ENCODE measurements at places on chromosomes 5 and 9.

- no peak for DNase-seq
These were observed 15.5 kb downstream of the AKNA start for GRCh38 chr9:114371973-114372917.

DNA sequence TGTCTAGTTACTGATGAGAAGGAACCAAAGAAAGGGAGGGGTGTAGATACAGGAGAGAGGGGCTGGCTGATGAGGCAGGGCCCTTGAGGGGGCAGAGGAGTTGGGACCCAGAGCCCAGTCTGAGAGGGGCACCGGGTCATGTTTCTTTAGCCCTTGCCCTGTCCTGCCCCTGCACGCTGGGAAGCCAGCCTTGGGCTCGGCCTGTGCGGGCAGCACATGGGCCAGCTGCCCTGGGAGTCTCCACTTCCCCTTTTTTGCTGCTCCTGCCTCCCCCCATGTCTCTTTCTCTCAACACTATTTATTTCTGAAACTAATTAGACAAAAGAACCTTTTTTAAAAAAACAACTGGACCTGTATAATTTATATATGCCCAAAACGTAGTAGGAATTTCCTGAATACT, 20.5 kb downstream of the MVB12B start:
- DNase-seq = no peak

DNA sequence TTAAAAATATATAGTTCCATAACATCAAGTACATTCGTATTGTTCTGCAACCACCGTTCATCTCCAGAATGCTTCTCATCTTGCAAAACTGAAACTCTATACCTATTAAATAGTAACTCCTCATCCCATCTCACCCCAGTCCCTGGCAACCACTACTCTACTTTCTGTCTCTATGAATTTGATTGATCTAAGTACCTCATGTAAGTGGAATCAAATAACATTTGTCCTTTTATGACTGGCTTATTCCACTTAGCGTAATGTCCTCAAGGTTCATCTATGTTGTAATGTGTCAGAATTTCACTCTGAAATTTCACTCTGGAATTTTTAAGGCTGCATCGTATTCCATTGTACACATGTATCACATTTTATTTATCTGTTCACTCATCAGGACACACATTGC, 132.1 kb upstream of the RUSC2 start:
- DNase-seq = no peak

DNA sequence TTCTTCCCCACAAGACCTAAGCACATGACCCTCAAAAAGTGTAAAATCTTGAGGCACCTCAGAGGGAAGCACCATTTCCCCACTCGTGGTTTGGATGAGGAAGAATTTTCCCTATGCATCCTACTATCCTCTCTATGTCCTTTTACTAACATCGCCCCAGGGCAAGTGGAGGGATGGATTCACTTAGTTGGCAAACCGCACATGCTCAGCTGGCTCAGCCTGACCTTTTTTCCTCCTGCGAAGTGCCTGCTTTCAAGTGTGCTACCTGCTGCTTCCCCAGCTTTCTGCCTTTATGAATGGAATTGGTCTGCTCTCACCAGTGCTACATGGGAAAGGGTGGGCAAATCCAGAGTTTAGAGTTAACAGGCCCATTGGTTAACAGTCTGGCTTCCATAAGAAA, 56.6 kb upstream of the IFNK start:
- DNase-seq = no peak

GRCh38 chr9:34089311-34089710, 37.2 kb downstream of the DCAF12 start:
- DNase-seq = no peak

DNA sequence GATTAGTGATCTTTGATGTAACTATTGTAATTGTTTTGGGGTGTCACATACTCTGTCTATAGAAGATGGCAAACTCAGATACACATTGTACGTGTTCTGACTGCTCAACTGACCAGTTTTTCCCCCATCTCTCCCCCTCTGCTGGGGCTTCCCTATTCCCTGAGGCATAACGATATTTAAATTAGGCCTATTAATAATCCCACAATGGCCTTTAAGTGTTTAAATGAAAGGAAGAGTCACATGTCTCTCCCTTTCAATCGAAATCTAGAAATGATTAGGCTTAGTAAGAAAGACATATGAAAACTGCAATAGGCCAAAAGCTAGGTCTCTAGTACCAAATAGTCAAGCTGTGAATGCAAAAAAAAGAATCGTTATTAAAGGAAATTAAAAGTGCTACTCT, 265.6 kb downstream of the TMEM232 start:
- DNase-seq = no peak

GRCh38 chr5:118126159-118126558, 862.2 kb downstream of the DTWD2 start:
- DNase-seq = no peak

DNA sequence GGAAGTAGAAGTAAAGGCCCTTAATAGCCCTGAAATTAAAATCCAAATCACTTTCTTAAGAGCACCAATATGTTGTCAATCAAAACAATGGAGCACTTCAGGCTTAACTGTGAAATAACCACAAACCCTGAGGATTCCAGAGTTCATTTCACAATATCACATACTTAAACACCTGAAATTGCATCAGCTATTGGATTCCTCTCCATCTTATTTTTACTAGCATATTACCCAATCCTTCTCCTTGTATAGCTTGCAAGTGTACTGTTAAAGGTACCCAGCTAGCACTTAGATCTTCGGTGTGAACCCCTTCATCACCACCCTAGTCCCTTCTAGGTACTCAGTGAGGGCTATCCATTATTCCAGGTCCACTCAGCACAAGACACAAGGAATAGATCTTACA, 287.3 kb downstream of the EFNA5 start:
- no peak for DNase-seq

DNA sequence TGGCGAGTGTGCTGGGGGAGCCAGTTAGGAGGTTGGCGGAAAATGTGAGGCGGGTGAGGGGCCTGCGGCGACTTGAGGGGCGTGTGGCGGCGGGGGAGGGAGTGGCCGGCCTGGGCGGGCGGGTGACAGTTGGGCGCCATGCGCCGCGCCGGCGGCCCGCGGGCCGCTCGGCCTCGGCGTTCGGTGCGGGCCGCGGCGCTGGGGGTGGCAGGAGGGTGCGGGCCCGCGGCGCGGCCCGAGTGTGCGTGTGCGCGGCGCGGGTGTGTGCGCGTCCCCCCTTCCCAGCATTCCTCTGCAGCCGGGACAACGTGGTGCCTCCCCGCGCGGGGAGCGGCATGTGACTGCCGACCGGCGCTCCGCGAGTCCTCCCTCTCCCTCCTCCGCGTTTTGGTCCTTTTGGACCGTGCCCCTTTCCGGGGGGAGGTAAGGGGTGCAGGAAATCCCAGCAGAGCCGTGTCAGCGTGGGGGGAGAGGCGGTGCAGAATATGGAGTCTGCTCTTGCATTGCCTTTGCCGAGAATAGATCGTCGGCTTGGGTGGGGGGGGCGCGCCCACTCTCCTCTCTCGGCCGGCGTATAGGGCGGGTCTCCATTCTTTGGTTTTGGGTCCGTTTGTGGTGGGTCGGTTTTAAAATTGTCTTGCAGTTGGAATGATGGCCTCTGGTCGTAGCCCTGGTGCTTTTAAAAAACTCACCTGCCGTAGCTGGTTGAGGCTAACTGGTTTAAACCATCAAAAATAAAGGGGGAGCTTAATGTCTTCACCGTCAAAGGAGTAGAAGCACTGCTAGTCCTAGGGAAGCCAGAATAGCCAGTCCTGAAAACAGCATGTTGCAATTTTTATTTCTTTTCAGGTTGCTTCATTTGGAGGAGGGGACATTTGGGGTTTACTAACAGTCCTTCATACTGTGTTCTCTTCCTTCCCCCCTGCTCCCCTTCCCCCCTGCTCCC, 2.0 kb downstream of the LARP1 start:
- peak; percentile 20 for DNase-seq

GRCh38 chr9:33106827-33107621, 30.6 kb upstream of the SMU1 start:
- DNase-seq = no peak

DNA sequence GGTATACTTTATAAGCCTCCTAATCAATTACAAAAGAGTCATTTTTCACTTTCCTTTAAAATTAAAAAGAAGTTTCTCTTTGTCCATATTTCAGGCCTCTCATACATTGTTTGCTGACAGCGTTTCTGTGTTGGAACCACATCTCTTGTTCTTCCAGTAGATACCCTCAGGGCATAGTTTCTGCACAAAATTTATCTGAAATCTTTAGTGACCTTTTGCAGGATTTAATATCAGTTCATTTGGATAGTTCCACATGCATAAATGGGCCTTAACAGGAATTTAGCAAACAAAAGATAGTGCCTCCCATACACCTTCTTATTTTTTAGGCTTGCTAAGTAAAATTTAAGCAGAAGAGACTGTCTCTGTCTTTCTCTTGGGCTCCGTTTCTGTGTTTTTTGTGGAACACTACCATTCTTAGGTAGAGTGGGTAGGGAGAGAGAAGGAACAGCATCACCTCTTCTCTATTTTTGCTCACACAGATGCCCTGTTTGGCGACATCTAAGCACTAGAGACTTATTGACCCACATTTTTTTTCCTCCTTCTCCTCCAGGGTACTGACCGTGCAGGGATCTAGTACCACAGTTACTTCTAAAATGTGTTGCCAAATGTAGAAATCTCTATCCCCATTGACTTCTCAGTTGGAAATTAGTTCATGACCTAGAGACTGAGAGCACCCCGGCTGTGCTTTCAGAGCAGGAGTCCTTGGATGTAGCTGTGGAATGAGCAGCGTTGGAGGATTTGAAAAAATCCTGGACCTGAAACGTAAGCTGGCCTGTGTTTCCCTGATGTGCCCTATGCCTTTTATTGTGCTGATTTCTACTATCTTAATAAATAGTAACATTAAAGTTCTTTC, 22.1 kb downstream of the ARHGAP26 start:
- DNase-seq = no peak

- DNase-seq = no peak
These were observed 123.8 kb downstream of the ASTN2 start for GRCh38 chr9:117290856-117291622.

DNA sequence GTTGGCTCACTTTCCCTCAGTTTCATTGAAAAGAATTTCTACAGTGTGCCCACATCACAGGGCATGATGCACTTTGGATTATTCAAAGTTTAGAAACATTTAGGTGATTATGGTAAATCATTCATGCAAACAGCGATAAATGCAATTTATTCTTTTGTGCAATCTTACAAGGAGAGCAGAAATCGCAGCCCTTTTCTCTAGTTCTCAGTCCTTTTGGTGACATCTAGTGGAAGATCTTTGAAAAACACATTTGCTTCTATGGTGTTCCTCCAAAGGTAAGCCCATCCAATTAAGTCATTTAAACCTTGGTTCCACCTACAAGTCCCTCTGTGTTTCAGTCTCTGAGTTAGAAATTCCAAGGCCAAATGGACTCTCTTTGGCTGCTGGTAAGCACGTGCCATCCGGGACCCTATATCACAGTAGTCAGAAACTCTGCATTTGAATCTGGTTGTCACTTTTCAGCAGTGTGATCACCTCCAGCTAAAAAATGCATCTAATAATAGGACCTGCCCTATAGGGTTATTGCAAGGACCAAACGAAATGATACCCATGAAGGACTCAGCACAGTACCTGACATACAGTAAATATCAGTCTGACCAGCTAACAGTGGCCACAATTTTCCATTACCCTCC, 66.4 kb downstream of the MACROH2A1 start:
- no peak for DNase-seq
